ENCODE measurements at places on chromosomes 4 and X.

- no peak for DNase-seq
Measured at GRCh38 chr4:5146248-5146647, 95.0 kb downstream of the STK32B start.

DNA sequence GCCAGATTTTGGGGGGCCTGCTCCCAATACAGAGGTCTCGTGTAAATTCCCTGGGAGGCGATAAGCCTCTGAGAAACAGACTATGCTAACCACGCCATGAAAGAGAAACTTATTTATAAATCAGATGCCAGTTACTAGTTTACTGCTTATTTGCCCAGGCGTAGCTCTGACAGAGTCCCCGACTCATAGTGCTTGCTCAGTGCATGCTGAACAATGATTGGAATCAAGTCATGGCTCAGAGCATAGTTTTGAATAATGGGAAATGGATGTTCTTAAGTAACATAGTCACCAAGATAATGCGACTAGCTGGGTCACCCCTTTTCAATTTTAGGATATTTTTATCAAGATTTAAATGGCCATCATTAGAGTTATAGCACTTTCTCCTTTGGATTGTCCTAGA, 39.9 kb downstream of the HTT start:
- DNase-seq: no peak

DNA sequence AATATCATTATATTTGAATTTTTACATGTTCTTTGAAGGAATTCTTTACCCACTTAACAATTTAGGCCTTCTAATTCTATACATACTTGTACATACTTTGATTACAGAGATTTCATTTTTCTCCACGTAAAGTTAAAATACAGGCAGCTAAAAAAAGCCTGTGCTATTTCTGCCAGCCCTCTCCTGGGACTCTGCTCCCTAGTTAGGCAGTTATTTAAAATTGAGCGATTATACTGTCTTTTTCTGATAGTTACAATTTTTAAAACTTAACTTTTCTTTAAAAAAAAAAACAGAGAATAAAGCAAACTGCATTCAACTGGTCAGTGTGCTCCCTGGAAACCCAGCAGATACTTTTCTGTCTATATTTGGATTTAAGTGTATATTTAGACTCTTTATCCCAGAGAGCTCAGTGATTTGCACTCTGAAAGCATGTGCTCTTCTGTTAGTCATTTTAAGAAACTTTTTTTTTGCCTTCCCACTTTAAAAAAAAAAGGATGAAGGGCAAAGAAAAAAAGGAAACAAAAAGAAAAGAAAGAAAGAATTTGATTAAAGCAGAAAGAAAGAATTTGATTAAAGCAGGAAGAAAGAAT, 18.1 kb upstream of the FAM241A start:
- no peak for DNase-seq

DNA sequence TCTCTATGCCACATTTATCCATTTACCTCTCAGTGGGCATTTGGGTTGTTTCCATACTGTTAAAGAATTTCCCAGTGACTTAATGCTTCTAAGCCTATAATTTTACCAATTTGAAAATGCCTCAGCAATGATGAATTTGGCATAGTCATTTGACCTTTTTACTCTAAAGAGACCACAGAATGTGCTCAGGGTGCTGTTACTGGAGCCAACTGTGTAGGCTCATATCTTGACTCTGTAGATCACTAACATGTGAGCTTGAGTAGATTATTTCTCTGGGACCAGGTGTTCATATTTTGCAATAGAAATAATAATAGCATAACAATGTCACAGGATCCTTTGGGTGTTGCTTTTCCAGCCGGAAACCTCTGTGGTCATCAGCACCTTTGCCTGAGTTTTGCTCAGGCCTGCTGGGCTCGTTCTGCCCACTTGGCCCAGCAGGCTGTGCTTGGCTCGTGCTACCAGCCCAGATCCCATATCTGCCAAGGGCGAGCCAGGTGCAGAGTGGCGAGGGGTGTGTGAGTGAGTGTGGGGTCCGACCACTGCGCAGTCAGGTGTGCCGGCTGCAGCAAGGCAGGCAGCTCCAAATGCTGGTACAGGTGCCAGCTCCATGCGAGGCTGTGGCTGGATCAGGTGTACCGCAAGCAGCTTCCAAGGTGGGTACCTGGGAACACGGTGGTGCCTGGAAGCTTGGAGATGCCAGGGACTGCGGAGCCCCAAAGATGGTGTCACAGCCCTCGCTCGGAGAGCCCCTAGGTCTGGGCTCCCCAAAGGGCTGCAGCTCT, 70.6 kb upstream of the ANK2 start:
- DNase-seq: no peak

DNA sequence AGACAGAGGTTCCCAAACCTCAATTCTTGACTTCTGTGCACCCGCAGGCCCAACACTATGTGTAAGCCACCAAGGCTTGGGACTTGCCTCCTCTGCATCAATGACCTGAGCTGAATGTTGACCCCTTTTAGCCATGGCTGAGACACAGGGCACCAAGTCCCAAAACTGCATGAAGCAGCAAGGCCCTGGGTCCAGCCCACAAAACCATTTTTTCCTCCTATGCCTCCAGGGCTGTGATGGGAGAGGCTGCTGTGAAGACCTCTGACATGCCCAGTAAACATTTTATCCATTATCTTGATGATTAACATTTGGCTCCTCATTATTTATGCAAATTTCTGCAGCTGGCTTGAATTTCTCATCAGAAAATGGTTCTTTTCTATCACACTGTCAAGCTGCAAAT, 85.4 kb downstream of the ITM2A start:
- no peak for DNase-seq

DNA sequence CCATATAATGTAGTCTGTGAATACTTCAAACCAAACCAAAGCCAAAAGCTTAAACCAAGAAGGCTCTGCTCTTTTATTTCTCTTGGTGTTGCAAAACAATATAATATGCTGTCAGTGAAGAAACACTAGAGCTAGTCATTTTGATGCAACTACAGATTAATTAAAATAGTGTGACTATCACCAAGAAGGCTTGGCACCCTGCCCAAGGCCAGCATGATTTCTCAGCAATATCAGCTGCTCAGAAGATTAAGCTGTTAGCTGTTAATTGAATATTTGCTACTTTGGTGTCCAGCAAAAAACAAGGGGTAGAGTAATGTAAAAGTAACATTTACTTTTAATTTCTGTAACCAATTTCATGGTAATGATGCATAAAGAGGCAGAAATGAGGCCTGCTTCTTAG, 104.9 kb upstream of the PRPS2 start:
- DNase-seq: no peak

GRCh38 chr4:2402048-2402842, 16.2 kb downstream of the ZFYVE28 start:
- no peak for DNase-seq

DNA sequence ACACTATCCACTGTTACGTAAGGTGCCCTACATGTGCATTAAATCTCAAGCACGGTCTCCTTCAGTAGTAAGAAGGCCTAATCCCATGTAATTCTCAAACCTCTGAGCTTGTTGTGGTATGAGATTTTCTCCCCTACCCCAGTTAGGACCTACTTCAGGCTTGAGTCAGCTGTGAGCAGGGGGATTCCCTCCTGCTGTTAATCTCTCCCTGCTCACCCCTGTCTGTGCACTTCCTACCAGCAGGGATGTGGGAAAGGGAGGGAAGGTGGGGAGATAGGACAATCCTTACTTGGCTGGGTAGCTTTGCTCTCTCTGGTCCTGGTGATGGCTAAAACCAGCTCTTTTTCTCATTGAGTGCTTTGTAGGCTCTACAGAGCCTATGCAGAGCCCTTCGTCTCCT, 60.8 kb downstream of the PALLD start:
- DNase-seq: no peak

DNA sequence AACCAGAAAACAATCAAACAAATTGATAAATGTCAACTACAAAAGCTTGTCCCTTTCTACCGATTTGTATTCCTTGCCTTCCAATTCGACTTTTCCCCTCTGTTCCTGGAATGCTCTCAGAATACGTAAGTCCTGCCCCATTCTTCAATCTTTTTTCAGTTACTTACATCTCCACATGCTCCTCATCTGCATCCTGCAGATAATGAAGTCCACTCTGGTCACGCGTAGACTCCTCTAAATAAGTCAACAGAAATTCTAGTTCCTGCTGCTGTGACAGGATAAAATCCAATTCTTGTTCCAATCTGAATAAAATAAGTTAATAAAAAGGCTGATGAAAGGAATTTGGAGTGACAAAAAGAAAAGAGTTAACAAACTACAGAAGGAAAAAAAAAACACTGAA, 34.4 kb upstream of the RBM41 start:
- no peak for DNase-seq

GRCh38 chr4:22661443-22661842, 31.3 kb upstream of the GBA3 start:
- no peak for DNase-seq

DNA sequence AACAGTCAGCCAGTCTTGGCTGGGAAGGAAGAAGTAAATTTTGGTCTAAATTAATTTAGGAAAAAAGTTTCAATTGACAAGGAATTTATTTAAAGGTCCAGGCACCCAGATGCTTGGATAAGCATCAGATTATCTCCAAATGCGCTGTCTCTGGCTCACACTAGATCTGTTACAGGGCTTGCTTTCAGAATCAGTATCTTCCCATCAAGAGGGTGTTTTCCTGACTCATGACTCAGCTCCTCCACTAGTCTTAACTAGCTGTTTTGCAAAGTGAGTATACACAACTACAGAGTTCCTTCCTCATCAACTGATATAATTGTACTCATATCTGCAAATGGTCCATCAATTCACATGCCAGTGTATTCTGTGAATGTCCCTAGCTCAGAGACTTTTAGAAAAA, 482.1 kb upstream of the CPEB2 start:
- no peak for DNase-seq

- no peak for DNase-seq
Measured at GRCh38 chrX:101081231-101081630, 2.6 kb downstream of the TMEM35A start.

- DNase-seq: no peak
Measured at GRCh38 chr4:3671571-3672464, 94.4 kb upstream of the ADRA2C start.

- no peak for DNase-seq
Measured at GRCh38 chr4:133146574-133147241, 2.4 kb upstream of the PCDH10 start.

GRCh38 chrX:151737494-151737893, 2.9 kb downstream of the CNGA2 start:
- no peak for DNase-seq

DNA sequence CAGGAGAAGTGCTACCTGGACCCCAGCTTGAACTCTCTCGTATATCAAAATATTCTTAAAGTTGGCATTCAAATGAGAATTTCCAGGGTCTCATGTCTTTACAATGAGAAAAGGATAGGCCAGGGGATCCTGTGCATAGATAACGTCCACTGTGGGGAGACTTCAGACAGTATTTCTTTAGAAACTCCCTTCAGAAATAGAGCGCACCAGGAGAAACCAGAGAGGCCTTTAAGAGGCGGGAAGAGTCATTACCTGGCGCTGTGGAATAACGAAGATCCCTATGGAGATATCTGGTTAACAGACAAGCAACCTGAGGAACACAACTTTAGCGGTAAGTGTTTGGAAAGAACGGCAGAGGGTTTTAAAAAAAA, 600 bp downstream of the RADX start:
- DNase-seq: no peak

Measured in NCI-H1092 (cell line).